Kidney capillary endothelial cell (primary cell): ENCODE measurements at places on chromosomes 6 and 20.

GRCh38 chr6:80437221-80437620 lies 330.8 kb downstream of the BCKDHB start:
- DNase-seq: no peak

DNA sequence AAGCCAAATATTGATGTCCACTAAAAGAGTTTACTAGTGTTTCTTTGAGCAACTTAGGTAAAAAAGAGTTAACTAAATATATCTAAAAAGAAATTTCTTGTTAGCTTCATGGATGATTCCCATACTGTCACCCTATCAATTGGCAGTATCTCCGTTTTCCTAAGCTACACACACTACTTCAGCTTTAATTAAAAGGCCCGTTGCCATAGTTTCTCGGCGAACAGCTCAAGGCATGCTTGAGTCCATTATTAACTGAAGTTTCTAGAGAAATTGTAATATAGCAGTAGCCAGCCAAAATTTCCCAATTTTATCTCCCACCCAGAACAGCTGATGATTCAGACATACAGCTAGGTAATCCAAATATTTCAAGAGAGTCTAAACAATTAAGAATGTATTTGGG lies 20.0 kb upstream of the BEND6 start:
- DNase-seq: no peak

DNA sequence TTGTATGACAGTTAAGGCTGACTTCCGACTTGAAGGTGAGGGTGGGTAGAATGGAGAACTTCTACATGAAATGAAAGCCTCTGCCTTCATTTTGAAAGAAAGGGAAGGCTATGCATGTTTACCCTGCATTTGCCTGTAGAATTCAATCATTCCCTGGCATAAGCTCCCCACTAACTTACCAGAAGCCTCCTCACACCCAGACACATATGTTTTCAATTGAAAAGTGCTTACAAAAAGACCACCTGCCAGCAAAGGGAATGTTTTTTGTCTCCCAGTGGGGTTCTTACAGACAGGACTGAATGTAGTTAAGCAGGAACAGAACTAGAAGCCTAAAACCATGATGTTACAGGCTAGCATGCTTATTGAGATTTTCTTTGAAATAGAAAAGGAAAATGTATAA lies 392.1 kb upstream of the HSF2 start:
- DNase-seq: no peak

- DNase-seq: no peak
Observed at GRCh38 chr6:14371530-14371929, 254.0 kb downstream of the CD83 start.

DNA sequence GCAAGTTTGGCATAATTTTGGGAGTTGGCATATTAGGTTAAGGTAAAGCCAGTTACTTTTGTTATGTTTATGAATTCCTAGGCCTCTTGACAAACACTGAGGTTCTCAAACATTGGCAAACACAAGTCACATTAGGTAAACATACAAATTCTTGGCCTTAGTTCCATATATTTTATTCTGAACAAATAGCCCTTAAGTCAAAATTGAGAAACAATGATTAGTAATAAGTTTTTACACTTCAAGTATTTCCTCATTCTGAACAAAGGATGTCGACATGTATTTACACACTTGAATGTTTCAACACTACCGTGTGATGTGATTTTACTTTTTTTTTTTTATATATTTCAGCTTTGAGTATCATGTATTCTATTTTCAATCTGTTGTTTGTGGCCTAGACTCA lies 3.8 kb upstream of the ECHDC1 start:
- DNase-seq: no peak

GRCh38 chr6:89492025-89492640 lies 59.2 kb downstream of the ANKRD6 start:
- DNase-seq: no peak

DNA sequence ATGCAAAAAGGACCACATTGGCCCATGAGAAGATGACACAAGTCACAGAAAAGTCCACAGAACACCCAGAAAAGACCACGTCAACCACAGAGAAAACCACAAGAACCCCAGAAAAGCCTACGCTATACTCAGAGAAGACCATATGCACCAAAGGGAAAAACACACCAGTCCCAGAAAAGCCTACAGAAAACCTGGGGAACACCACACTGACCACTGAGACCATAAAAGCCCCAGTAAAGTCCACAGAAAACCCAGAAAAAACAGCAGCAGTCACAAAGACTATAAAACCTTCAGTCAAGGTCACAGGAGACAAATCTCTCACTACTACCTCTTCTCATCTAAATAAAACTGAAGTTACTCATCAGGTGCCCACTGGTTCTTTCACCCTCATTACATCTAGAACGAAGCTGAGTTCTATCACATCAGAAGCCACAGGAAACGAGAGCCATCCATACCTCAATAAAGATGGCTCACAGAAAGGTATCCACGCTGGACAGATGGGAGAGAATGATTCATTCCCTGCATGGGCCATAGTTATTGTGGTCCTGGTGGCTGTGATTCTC lies 11.2 kb downstream of the MUCL3 start:
- DNase-seq: no peak
